ENCODE measurements at places on chromosomes 11 and 22.

GRCh38 chr11:78768971-78769370, 194.3 kb upstream of the NARS2 start:
- DNase-seq, result no peak

GRCh38 chr11:7573558-7574296, 59.9 kb downstream of the PPFIBP2 start:
- no peak for DNase-seq

- no peak for DNase-seq
Measured at GRCh38 chr11:15897211-15897960, 459.0 kb downstream of the SOX6 start.

DNA sequence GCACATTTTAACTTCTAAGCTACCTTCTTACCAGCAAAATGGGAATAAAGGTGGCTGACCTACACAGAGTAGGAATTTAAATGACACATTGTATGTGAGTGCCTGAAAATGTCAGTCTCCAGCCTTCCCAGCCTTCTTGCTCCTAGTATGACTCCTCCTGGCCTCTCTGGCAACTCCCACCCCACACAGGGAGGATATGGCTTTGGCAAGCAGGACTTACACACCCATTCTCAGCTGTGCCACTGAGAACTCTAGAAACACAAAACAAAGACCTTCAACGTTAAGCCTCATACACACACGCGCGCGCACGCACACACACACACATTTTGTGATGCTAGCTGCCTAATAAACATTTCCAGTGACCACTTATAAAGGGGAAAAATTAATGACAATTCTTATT, 65.8 kb downstream of the PACSIN2 start:
- no peak for DNase-seq

DNA sequence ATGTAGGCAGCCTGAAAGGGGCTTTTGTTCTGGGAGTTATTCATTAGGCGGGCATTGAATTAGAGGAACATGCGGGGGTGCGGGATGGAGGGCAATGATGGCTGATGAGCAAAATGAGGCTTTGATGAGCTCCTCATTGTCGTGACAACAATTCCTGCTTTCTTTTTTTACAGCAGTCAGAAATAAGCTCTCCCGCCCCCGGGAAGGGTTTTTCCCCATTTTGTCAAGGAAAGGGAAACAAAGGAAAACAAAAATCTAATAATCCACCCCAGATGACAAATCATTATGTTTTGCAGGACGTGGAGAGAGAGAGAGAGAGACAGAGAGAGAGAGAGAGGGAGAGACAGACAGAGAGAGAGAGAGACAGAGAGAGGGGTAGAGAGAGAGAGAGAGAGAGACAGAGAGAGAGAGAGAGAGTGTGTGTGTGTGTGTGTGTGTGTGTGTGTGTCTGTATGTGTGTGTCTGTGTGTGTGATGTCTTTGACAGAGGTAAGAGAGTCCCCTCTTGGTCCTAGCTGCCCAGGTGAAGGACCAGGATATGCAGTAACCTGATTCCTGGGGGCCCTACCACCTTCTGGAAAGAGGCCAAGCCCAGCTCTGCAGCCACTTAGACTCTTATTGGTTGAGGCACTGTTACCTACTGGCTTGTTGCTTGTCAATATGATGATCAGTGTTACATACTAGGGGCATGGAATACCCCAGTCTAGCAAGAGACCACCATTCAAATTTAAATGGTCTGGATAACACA, 46.7 kb upstream of the PARVA start:
- DNase-seq, result no peak
